ENCODE measurements at places on chromosomes 11 and 22.

- no peak for DNase-seq
Observed at GRCh38 chr11:134727204-134727603, 315.2 kb upstream of the B3GAT1 start.

DNA sequence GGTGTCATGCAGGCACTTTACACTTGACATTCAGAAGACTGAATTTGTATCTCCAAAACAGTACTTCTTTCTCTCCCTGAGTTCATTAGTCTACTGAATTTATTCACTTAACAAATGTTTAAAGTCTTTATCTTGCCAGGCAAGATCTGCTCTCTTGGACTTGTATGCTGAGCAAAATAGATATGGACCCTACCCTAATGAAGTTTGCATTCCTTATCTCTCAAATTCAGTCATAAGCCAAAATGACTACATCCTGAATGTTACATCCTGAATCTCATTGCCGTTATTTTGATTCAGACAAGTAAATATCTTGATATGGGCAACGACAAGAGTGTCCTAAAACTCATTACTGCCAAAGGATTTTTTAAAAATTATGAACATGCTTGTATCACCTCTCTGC, 29.7 kb downstream of the FAR1 start:
- DNase-seq = no peak

- DNase-seq = peak; percentile 2
Observed at GRCh38 chr22:19679522-19680101, 34.7 kb upstream of the SEPTIN5 start.

DNA sequence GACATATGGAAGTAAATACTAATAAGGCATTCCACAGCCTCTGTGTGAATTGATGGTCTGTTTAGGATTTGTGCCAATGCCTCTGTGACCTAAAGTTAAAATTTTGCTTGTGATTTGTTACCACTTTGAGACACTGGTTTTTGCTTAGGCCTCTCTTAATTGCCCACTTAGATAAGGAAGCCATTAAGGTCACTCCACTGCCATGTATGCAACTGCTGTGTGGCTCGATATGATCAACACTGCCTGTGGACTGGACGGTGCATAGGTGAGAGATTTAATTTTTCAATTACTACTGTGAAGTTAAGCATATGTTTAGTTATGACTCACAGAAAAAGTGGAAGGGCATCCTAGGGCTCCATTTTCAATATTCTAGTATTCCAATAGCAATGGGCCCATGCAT, 36.9 kb downstream of the CSRP3 start:
- DNase-seq = no peak

- no peak for DNase-seq
Observed at GRCh38 chr22:20236052-20236717, 31.9 kb downstream of the RTN4R start.

DNA sequence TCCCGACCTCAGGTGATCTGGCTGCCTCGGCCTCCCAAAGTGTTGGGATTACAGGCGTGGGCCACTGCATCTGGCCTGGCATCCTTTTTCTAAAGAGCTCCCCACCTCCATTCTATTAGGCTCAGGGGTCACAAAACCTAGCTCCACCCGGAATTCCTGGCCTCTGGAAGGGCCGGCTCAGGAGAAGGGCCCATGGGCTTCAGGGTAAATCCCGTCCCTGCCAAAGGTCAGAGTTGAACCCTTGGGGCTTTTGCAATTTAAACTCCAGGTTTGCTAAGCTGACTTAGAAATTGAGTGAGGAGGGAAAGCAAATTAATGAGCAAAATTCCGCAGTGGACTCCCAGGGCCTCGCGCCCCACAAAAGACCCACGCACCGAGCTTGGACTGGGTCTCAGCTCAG, 48.3 kb downstream of the RPS6KA4 start:
- DNase-seq = no peak

- DNase-seq = peak; percentile 99
Observed at GRCh38 chr11:118618115-118618990, 10.9 kb downstream of the PHLDB1 start.

- no peak for DNase-seq
Observed at GRCh38 chr11:1931341-1932104, 12.0 kb downstream of the TNNT3 start.

GRCh38 chr11:110793556-110793955, 81.3 kb upstream of the ARHGAP20 start:
- no peak for DNase-seq

- no peak for DNase-seq
Observed at GRCh38 chr22:19911540-19912270, 29.9 kb upstream of the COMT start.

DNA sequence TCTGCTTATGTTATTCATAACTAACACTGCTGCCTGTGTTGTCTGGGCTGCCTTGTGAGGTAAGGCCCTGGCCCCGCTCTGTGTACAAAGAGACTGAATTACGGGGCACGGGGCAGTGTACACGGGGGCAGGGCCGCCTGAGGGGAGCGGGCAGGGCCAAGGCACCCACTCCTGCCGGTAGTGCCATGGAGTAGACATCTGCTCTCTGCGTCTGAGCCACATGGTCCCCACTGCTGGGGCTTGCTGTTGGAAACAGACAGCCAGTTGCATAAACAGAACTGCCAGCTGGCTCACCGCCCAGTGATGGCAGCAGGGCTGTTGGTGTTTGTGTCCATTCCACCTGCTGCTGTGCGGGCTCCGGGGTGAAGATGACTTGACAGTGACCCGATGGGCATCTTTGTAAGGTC, 19.8 kb downstream of the FAM118A start:
- no peak for DNase-seq

- DNase-seq = no peak
Observed at GRCh38 chr11:133892584-133893380, 47.5 kb upstream of the SPATA19 start.

DNA sequence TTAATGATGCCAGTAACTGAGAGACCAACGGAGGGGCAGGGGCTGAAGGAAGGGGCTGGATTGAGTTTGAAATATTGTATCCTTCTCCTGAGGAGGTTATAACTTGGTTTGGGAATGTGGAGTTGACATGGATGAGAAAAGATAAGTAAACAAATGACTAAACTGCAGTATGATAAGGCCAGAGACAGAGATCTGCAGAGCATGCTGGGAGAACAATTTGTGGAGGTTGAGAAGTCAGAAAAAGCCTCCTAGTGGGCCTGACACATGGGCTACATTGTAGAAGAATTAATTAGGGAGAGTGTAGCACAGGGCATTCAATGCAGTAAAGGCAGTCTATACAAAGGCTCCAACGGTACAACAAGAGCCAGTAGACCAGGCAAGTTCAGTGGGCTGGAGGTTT, 55.9 kb downstream of the SPON1 start:
- DNase-seq = no peak

DNA sequence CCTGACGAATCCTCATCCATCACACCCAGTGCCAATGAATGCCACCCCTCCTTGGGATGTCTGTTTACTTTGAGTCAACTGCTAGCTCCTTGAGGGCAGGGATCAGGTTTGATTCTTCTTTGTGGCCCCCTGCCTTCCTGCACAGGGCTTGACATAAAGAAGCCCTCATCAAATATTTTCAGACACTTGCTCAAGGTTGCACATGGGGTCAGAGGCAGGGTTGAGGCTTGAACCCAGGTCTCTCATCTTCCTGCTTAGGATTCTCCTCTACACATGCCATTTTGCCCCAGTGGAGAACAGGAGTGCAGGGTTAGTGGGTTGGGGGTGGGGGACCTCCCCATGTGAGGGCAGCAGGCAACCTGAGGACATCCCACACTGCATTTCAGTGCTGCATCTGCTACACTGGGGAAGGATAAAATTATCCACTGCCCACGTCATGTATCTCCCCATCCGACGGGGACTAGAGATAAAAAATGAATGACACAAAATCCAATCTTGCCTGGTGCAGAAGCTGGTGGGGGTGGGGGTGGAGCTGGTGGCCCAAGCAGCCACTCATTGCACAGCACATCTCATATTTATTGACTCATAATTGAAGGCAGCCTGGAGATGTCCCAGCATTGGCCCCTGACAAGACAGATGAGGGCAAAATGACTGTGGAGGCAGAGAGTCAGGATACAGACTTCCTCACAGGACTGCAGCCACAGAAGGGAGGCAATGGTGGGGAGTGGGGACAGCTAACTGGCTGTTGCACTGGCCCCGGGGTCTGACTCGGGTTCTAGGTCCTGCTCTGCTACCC, 41.3 kb downstream of the NEU3 start:
- peak; percentile 59 for DNase-seq

- no peak for DNase-seq
Observed at GRCh38 chr11:48122246-48122645, 94.4 kb upstream of the OR4B1 start.

DNA sequence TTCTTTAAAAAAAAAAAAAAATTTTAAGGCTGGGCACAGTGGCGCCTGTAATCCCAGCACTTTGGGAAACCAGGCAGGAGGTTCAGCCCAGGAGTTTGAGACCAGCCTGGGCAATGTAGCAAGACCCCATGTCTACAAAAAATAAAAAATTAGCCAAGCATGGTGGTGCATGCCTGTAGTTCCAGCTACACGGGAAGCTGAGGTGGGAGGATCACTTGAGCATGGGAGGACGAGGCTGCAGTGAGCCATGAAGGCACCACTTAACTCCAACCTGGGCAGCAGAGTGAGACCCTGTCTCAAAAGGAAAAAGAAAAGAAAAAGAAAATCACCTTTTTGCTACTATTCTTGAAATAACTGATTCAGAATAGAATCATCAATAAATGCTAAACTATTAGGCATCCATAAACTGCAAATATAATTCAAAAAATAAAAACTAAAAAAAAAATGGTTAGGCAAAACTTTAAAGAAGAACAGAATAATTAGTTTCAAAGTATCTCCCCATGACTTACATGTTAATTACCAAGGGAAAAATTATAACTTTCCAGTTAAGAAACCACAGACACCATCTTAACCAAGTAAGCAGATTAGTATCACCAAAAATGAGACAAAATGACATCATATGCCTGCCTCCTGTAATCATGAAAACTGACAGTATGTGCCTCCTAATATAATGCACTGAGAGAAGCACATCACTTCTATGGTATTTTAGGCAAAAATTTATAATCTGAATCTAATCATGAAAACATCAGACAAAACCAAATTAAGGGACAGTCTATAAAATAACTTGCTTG, 63.6 kb downstream of the DENND5A start:
- no peak for DNase-seq

- DNase-seq = peak; percentile 55
Observed at GRCh38 chr11:24386546-24387397, 110.1 kb upstream of the LUZP2 start.

- peak; percentile 72 for DNase-seq
Observed at GRCh38 chr11:61728940-61729219, 23.6 kb upstream of the MYRF start.

DNA sequence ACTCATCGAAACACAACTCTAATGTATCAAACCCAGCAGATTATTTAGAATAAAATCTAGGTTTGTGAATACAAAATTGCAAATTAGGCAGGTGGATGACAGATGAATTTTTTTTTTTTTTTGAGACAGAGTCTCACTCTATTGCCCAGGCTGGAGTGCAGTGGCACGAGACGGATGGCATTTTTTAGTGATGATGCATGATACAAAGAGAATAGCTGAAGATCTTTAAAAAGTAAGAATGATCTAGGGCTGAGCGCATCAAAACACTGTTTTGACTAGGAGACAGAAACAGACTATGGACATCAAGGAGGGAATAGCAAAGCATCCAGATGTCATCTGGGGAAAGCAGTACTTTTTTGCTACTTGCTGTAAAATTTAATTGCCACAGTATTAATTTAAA, 63.8 kb downstream of the IMMP1L start:
- no peak for DNase-seq

DNA sequence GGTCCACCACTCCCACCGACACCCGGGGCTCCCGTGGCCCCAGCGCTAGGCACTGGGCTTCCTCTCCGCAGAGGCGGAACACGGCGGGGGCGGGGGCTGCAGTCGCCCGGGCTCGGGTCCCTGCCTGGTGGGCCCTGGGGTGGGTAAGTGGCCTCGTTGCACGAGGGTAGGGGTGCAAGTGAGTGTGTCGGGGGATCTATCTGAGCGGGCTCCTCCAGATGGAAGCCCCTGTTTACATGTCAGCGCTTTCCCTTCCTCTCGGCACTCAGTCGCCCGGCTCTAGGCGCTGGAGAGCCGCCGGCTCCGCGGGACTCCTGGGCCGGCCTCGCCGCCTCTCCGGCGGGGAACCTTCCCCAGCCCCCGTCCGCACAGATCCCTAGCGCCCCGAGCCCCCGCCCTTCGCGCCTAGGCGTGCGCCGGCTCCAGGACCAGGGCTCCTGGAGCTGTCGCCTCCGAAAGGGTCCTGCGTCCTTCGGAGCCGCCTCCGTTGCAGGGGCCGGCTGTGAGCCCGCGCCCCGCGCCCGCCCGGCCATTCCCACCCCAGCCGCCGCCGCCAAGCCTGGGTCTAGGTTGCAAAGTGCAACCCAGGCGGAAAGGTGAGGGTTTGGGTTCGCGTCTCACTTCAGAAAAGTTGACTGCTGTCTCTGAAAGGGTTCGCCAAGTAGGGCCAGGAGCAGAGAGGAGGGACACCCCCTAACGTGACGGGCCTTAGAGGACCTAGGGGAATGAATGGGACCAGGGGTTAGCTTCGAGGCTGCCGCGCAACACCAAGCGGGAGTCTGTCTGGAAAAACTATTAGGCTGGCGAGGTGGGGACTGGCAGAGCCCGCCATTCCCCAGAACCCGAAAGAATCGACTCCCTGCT, 978 bp downstream of the FLI1 start:
- no peak for DNase-seq

GRCh38 chr22:27959335-27960090, 40.5 kb upstream of the PITPNB start:
- no peak for DNase-seq

GRCh38 chr11:66070604-66071380, 720 bp downstream of the PACS1 start:
- DNase-seq = peak; percentile 56

- DNase-seq = no peak
Observed at GRCh38 chr22:22835771-22836291, 51.8 kb upstream of the IGLL5 start.

- no peak for DNase-seq
Observed at GRCh38 chr11:100870138-100870537, 183.1 kb downstream of the ARHGAP42 start.

GRCh38 chr22:46795845-46796565, 33.6 kb downstream of the TBC1D22A start:
- no peak for DNase-seq

DNA sequence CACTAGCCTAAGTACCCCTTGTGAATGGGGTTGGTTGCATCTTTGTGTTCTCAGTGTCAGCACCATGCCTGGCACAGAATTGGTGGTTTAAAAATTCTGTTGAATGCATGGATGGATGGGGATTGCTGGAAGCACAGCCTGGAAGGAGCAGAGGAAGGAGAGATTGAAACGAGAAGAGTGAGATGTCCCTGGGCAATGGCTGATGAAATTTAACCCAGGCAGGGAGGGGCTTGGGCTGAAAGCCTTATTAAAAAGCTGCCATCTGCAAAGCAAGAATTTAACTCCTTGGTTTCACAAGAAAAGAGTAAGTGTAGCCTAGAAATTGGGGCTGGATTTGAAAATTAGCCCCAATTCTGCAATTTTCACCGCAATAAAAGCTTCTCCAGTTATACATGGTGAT, 126.7 kb downstream of the TEAD1 start:
- no peak for DNase-seq

- no peak for DNase-seq
Observed at GRCh38 chr11:119810478-119811232, 81.7 kb upstream of the NECTIN1 start.

- DNase-seq = no peak
Observed at GRCh38 chr11:70029861-70030380, 48.2 kb upstream of the ANO1 start.

All from mesenchymal stem cell (in vitro differentiated cells and primary cell).